ENCODE measurements at places on chromosomes 1 and 21.

- no peak for DNase-seq
Observed at GRCh38 chr1:223097713-223098112, 45.3 kb downstream of the TLR5 start.

DNA sequence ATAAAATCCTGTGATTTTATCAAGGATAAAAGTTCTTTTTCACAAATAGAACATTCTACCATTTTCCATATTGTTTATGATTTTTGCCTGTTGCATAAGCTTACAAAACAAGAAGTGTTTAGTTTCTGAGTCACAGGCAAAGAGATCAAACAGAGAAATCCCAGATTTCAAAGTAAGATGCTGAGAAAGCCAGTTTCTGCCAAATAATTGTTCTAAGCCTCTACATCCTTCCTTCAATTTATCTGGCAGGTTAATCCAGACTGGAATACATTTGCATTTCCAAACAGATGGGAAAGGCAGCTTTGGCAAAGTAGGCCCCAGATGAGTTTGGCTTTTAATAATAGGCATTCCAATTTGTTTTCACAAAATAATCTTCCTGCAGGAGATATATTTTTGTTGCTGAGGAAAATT is 2.5 kb downstream of the SLC1A7 start:
- DNase-seq = no peak

DNA sequence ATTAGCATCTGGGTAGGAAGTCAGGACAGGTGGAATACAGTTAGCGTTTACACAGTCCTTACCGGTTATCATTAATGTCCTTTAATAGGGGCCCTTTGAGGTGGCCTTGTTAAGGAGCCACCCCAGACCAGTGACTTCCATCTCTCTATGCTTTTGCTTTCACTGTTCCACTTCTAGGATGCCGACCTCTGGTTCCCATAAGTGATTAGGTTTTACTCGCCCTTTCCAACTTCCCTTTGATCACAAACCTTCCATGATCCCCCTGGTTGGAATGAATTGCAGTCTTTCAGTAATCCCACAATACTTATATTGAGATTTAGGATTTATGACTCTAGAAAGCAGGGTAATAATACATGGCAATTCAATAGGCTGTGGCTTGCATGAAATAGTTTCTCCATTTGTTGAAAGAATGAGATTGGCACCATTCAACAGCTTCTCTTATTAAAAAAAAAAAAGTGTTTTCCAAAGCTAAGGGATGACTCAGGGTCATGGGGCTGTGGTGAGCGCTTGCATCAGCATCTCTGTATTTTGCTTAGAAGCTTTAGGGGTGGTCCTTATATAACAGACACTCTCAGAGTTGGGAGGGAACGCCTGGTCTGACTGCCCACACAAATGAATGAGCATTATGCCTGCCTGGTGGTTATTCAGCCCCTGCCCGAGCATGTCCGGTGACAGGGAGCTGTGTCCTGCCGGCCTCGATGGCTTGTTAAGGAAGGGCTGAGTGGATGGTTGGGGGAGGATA is 110.5 kb downstream of the CNIH3 start:
- peak; percentile 36 for DNase-seq

GRCh38 chr1:3270403-3271245 is 183.8 kb upstream of the ARHGEF16 start:
- DNase-seq = no peak

- peak; percentile 26 for DNase-seq
Observed at GRCh38 chr1:238399558-238399957, 508.8 kb upstream of the ZP4 start.

DNA sequence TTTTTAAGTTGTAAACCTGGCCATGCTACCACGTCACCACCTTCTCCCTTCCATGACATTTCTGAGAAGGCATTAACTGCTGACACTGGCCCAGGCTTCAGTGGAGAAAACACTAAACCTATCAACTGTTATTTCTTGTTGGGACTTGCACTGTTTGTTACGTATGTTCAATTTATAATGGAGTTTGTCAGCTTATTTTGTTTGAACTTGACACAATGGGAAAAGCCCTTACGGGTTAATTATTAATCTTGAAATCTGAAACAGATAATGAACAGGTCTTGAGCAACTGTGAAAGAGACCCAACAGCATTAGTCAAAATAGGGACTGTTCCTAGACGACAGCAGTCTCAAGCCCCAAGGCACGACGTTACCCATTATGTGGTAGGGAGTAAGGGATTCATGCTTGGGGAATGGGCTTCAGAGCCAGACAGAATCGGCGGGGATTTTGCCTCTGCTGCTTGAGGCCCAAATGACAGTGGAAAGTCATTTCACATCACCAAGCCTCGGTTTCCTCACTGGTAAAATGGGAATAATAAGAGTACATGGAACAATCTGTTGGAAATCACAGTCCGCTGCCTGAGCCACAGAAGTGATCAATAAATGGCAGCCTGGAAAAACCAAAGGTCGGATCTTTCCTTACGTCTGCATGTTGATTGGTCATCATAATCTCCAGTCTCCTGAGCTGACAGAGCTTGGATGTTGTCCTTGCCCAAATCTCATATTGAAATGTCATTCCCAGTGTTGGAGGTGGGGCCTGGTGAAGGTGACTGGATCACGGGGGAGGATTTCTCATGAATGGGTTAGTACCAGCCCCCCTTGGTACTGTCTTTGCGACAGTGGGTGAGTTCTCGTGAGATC is 44.5 kb downstream of the TIAM1 start:
- no peak for DNase-seq

- DNase-seq = no peak
Observed at GRCh38 chr1:204885790-204886189, 15.1 kb downstream of the NFASC start.

GRCh38 chr1:200992382-200993048 is 31.0 kb downstream of the KIF21B start:
- no peak for DNase-seq

GRCh38 chr1:97089173-97089572 is 367.6 kb downstream of the PTBP2 start:
- DNase-seq = no peak

GRCh38 chr1:109821831-109822745 is 58.4 kb upstream of the EPS8L3 start:
- no peak for DNase-seq

DNA sequence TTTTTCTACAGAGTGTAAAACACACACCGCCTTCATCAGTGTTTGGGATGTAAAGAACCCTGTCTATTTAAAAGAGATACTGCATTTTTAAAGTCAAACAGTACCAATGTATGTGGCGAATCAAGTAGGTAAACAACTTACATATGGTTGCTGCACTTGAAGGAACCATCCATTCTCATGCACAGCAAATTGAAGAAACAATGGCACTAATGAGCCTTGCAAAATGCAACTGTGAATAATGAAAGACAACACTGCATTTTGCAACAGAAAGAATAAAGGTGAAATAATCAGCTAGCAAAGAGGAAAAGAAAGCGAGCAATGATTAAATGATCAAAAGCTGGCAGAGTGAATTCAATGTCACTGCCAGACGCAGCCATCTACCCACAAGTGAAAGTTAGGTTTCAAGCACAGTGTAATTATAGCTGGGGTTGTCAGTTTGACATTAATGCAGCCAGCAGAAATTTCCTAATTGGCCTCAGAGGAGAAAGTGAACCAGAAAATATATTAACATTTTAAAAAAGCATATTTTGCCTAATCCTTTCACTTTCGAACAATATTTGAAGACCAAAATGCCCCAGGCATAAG is 10.9 kb upstream of the BARHL2 start:
- DNase-seq = no peak
